Stimulated activated CD8-positive, alpha-beta memory T cell treated with anti-CD3 and anti-CD28 coated beads, Interleukin-2, amount 100 ng/mL, for 48 hours (primary cell): ENCODE measurements at places on chromosomes 5 and 9.

GRCh38 chr9:133106511-133107244 lies 14.4 kb downstream of the RALGDS start:
- DNase-seq: no peak

- no peak for DNase-seq
Observed at GRCh38 chr5:78795757-78796156, 147.2 kb upstream of the LHFPL2 start.

- no peak for DNase-seq
Observed at GRCh38 chr9:34862836-34863235, 95.2 kb upstream of the PHF24 start.

DNA sequence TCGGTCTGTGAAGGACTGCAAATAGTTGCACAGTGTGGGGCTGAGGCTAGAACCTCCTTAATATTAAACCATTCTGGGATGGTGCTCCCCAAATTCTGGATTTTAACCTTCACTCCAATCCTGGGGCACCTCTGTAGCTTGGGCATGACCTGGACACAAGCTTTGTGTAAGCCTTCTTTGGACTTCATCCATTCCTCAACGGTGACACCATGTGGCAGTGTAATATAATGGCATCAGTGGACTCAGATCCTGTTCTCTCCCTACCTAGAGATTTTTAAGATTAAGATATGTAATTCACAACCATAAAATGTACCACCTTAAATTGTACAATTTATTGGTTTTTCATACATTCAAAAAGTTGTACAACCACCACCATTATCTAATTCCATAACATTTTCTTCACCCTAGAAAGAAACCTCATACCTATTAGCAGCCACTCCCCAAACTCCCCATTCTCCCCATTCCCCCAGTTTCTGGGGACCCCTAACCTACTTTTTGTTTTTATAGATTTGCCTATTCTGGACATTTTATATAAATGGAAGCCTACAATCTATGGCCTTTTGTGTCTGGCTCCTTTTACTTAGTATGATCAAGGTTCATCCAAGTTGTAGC lies 4.8 kb upstream of the PLGRKT start:
- DNase-seq: no peak

DNA sequence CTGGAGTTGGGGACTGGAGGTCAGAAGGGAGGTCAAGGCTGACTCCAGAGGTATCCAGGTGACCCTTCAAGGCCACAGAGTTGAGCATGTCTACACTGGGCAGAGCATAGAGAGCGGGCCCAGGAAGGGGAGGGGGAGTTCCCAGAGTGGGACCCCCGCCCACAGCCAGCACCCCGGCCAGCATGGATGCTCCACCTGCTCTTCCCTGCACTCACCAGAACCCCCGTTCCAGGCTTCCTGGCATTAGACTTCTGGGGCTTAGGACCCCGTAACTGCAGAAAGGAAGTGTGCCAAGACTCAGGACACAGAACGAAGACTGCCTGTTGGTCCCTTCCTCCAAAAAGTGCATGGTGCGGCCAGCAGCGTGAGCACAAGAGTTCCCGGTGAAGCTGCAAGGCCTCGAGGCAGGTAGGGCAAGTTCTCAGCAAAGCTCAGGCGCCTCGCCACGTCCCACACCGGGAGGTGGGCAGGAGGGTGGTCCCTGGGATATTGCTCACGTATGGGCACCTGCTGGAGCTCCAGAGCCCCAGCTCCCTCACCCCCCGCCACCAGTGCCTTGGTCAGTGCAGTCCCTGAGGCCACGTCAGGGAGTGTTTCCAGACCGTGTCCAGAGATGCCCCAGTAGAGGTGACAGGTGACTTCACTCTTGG lies 13.8 kb downstream of the ABO start:
- DNase-seq: no peak

DNA sequence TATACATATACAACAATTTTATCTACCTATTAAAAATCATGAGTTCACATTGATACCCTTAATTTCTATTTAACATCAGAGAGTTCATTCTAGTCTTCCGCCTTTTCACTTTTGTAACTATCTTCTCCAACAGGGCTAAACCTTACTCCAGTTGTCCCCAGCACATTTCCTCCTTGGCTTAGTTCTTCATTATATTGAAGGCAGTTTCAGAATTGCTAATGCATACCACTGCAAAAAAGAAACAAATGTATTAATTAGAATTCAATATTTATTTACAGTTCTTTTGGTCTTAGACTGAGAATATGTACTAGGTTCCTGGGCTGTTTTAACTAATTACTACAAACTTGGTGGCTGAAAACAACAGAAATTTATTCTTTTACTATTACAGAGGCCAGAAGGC lies 132.5 kb downstream of the WDR70 start:
- DNase-seq: no peak

- no peak for DNase-seq
Observed at GRCh38 chr5:52674815-52675545, 112.7 kb upstream of the ITGA1 start.

DNA sequence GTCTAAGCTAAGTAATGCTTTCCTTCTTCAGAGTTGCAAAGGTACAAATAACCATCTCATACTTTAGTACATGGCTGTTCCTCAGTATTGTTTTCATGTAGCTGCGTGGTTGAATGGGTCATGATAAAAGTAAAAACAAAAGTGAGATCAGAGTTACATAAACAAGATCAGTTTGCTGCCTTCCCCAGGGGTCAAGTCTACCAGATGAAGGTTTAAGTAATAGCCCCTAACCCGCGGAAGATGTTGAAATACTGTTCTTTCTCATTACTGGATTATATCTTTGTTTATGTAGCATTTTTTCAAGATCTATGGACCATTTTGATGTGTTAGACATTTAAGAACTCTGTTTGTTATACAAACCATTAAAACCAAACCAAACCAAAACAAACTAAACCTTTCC lies 34.1 kb upstream of the ARRDC3 start:
- no peak for DNase-seq

- DNase-seq: no peak
Observed at GRCh38 chr9:18396102-18396728, 77.7 kb upstream of the ADAMTSL1 start.

DNA sequence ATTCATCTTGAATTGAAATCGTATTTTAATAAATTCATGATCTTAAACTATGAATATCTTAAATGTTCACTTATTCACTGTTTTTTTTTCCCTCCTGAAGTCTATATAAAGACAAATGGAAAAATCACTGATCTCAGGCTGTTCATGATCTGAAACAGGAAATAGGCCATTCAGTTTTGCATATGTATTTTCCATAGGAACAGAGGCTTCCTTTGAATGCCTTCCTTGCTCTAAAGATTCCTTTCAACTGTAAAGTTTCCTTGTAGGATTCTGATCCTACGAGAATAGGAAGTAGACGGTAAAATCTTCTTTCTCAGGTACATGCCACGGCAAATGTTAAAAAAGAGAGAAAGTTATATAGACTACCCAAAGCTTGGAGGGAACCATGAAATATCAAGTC lies 194.4 kb upstream of the PPP1R2B start:
- DNase-seq: no peak

DNA sequence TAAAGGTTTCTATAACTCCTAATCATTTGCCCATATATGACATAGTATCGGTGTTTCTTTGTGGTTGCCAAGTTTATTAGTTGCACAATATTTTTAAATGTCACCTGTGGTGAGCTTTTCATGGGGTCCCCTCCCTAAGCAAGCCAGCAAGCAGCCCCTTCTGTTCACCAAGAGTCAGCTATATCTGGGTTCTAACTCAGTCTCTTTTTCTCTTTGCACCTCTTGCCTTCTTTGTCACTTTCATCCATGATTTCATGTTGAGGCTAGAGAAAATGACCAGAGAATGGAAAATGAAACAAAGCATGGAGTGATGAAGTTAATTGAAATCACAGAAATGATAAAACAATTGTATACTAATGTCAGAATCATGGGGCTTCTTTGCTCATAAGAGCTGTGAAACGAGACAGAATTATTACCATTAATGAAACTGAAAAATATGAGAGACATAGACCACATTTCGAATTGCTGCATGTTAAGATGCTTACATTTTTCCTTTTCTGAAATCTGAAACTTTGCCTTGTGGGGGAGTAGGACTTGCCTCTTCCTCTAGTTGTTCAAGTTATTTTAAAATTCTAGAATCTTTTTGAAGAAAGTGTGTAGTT lies 75.7 kb downstream of the CAMK4 start:
- no peak for DNase-seq
